ENCODE measurements at places on chromosomes 2 and 18.
A peak's percentile ranks its signal among the peaks of the same experiment; 100 is the strongest.

DNA sequence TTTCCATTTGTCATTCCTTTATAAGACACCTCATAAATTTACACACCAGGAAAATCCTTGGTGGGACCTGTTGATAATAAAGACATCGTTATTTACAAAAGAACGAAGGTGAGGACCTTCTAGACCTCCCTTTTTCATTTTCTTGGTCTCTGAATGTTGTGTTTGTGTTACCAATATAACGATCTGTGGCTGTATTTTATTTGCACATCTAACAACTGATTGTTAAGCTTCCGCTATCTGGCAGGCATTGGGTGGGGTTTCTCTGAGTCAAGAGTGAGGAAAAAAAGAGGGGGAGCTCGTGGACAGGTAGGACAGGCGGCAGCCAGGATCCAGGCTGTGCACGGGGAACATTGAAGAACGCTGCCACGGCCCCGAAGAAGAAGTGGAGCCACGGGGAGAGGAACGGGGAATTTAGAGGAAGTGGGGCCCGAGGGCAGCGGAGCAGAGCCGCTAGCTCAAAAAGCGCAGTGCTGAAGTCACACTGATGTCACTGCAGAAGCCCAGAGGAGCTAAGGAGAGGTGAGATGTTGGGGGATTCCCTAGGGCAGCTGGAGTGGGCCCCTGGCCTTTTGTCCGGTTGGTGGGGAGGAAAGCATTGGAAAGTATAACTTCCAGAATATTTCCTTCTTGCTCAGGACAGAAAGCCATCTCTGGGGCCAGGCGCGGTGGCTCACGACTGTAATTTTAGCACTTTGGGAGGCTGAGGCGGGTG lies 20.9 kb upstream of the DNMT3A start:
- DNase-seq, result peak; percentile 43

- no peak for DNase-seq
Observed at GRCh38 chr2:118981632-118982031, 39.6 kb downstream of the MARCO start.

DNA sequence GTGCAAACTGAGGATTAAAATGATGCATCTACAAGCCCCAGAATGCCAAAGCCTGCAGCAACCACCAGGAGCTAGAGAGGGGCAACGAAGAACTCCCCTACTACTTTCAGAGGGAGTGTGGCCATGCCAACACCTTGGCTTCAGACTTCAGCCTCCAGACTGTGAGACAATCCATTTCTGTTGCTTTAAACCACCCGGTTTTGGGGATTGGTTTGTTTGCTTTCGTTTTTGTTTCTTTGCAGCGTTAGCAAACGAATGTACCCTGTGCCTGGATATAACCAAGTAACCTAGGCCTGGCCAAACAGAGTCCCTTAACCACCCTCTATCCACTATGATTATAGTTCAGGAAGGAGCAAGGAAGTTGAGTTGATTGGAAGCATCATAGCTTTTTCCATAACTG lies 171.2 kb upstream of the NCK2 start:
- DNase-seq, result no peak

GRCh38 chr2:28343184-28343942 lies 49.3 kb upstream of the FOSL2 start:
- DNase-seq, result no peak

DNA sequence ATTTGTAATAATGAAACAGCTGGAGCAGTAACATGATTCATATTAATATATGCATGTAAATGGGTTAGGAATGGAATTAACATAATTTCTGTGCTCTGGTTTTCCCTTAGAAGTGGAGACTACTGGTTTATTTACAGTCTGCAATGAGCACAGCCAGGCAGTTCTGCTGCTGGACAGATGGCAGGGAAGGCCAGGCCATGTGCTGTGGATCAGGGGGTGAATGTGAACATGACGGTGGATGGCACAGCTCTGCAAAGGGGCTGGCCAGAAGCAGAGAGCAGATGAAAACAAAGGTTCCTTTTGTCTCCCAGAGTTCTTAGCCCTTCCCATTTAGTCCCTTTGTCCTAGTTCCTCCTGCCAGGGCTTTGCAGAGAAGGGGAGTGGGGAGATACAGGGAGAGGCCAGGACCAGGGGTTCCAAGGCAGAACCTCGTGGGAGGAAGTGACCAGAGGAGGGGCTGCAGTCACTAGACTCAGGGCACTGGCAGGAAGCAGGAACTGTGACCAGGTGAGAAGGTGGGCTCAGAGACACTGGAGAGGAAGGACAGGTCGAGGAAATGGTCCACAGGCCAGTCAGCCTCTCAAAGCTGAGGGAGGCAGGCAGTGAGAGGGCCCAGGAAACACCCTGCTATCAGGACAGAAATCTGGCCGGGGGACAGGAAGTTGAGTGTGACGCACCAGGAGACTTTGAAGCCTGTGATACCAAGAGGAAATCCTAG lies 112.9 kb upstream of the ATP8B1 start:
- no peak for DNase-seq

DNA sequence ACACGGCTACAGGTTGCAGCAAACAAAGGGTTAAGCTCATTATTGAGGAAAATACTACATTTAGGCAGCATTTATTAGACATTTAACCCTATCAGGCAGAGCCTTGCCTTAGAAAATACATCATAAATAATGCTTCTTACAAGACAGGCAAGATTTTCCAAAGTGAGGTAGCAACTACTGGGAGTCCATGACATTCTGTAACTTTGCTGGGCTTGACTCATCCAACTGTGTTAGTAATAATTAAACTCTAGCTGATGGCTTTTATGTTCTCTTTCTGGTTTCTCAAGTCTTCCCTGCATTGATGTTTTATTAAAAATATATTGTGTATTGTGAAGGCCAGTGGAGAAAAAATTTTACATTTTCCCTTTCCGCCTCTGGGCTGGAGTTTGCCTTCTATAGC lies 291.3 kb downstream of the AFF3 start:
- no peak for DNase-seq

DNA sequence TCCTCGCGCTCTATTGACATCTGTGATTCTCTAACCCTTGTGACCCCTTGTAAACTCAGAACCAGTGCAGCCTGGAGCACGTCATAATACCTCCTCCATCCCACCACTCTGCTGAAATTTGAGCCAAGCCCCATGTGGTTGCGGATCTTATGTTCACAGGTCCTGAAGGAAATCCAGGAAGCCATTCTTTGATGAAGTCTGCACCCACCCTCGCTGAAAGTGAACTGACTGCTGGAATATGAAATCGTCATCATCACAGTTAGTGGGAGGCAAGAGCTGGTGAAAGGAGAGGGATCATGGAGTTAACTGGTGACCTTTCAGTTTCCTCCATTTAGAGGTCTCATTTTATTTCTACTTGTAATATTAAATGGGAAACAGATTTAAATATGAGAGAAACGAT lies 21.6 kb downstream of the ZEB2 start:
- no peak for DNase-seq

- no peak for DNase-seq
Observed at GRCh38 chr2:10316860-10317259, 14.2 kb downstream of the HPCAL1 start.

GRCh38 chr2:237459226-237459625 lies 27.8 kb upstream of the MLPH start:
- no peak for DNase-seq

DNA sequence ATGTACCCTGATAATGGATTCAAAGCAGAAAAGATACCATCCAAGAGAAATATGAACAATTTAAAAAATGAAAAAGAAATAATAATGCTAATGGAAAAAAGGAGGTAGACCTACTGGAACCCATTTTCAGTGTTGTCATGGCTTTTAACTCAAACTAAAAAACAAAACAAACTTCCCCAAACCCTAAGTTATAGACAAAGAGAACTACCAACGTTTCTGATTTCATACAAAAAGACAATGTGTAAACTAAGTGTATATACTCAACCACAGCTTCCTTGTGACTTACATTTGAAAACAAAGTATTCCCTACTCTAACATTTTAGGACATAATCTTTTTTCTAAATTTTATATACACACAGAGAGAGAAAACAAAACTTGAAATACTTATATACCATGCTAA lies 45.9 kb downstream of the ACVR1 start:
- no peak for DNase-seq

- DNase-seq, result no peak
Observed at GRCh38 chr2:215614296-215614695, 178.4 kb upstream of the FN1 start.

DNA sequence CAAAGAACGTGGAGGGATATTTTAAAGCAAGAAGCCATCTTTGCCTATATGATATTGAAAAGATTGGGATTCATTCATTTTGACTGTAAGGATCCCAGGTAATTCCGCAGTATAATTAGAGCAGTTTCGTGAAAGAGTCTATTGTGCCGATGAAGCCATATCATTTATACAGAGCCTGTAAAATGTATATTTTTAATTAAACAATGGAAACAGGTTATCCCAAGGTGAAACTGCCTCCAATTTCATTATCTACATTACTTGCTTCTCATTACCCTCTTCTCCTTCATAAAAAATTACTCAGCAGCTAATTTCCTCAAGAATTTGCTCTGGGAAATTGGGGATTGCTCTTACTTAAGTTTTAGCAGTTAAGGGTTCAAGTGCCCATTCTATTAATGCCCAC lies 444.1 kb downstream of the SOCS6 start:
- DNase-seq, result no peak

- DNase-seq, result no peak
Observed at GRCh38 chr2:112699984-112700667, 20.7 kb upstream of the NT5DC4 start.

DNA sequence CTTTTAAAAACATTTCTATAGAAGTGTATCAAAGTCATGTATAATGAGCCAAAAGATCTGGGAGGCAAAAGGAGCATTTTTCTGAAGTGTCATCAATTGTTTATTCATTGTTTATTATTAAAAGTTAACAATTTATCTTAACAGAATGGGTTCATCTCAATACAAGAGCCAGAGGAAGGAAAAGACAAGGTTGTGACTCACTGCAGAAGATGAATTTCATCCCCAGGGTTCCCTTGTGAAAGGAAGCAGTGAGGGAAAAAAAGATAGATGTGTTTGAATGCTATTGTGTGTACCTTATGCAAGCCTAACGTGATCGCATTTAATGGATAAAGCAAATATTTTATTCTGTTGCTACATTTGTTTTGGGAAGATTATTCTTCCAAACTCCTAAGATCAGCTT lies 286.3 kb downstream of the PIEZO2 start:
- DNase-seq, result no peak

- DNase-seq, result no peak
Observed at GRCh38 chr2:235295831-235296230, 198.0 kb upstream of the AGAP1 start.

DNA sequence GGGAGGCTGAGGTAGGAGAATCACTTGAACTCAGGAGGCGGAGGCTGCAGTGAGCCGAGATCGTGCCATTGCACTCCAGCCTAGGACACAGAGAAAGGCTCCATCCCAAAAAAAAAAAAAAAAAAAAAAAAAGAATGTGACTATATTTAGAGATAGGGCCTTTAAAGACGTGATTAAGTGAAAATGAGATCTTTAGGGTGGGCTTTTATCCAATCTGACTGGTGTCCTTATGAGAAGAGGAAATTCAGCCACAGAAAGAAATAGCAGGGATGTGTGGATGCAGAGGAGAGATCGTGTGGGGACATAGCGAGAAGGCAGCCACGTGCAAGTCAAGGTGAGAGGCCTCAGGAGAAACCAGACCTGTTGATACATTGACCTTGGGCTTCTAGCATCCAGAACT lies 69.9 kb upstream of the ACSL3 start:
- no peak for DNase-seq

GRCh38 chr2:112821682-112822081 lies 14.9 kb downstream of the IL1B start:
- no peak for DNase-seq

- no peak for DNase-seq
Observed at GRCh38 chr2:219739066-219739465, 111.6 kb downstream of the SLC4A3 start.

DNA sequence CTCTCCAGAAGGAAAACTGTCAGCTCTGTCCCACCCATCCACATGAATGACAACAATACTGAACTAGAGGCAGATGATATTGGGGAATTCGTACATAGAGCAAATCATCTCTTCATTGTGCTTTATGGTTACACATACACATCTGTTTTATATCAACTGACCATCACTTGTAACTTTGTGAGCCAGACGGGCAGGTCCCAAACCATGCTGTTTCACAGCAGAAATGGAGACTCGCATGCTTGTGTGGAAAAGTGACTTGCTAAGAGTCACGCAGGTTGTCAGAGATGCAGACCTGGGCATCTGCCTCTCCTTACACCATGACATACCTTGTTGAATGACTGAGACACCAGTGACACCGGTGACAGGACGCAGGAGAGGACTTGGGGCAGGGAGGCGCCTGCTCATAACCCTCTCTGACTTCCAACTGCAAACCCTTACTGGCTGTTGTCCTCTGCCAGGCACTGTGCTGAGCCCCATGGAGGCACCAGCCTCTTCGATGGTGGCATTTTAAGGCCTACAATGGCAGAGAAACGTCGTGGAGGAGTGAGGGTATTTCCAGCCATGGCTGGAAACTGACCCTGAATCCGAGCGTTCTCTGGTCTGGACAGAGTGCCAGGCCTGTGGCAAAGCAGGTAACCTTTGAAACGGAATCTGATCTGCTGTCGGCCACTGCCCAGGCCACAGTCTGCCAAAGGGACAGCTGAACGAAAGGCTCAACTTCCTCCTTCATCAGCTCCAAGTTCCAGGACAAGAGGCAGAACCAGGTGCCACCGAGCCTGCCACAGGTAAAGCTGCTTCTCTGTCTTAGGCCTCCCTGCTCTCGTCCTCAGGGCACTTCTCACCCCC lies 26.9 kb upstream of the ROCK2 start:
- no peak for DNase-seq

DNA sequence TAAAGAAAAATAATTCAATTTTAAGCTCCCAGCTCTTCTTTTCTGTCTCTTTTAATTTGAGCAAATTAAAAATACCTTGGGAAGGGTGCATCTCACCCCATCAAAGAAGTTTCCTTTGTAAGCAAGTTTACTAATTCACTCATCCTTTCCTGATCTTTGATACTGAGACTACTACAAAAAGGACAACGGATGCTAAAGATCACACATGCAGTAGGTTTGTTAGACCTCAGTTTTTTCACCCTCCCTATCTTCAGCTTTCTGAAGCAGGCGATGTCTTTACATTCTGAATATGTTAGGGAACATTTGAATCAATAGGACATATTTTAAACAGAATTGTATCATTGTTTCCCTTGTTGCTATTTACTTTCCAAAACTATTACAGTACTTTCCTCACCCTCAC lies 6.0 kb upstream of the HNRNPLL start:
- DNase-seq, result no peak

- DNase-seq, result no peak
Observed at GRCh38 chr2:221350616-221351015, 221.5 kb downstream of the EPHA4 start.

DNA sequence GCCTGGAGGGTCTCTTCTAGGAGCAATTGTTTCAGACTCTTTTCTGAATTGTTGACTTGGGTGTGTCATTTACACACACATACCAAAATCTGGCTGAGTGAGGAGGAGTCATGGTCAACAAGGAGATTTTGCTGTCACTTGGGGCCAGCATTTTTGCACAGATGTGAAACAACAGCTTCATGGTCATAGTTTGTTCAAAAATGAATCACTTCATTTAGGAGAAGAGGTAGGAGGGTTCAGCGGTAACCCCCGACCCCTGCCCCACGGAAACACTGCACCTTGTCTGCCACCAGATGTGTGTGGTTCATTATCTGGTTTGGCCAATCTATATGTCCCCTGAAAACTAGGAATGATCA lies 42.2 kb downstream of the LBH start:
- no peak for DNase-seq

Data from effector CD4-positive, alpha-beta T cell (primary cell).